ENCODE measurements at places on chromosomes 12 and 14.

- no peak for DNase-seq
These were observed 28.3 kb downstream of the VSX2 start for GRCh38 chr14:74267588-74267987.

DNA sequence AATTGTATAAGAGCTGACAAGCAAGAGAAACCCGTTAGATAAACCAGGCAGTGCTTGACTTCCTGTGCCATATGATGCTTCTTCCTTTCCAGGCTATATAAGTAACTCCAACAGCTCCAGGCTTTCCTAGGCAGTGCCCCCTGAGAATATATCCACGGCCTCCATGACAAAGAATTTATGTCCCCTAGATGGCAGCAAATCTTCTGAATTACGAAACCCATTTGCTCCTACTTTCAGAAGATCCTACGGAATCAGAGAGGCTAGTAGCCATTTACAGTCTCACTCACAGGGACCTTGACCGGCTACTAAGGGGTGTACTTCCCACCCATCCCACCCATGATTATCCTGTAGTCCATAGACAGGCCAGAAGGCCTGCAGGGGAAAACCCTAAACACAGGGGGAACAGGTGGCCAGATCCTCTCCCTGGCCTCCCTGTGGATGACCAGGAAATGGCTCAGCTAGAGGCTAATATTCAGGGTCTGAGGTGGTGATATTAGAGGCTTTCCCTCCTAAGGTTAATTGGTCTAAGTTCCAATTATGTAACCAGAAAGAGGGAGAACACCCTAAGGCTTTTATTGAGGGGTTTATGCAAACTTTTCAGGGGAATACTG lies 77.2 kb upstream of the DCD start:
- no peak for DNase-seq

DNA sequence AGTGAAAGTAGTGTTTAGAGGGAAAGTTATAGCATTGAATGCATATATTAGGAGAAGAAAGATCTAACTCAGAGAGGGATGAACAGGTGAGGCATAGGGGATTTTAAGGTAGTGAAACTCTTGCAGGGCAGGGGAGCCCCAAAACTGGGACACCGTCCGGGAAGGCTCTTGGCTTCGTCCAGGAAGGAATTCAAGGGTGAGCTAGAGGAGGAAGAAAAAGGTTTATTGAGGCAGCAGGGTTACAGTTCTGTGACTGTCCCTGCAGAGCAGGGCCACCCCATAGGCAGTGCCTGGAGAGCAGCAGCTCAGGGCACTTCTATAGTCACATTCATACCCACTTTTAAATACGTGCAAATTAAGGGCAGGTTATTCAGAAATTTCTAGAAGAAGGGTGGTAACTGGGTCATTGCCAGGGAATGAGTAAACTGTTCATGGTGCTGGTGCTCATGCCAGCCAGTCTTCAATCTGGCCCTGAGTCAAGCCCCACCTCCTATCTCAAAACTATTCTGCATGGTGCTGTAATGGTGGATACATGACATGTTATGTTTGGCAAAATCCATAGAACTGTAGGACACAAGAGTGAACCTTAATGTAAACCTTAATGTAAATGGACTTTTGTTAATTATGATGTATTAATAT lies 1.2 kb upstream of the OAS1 start:
- no peak for DNase-seq

GRCh38 chr12:9341260-9341585 lies 133.0 kb upstream of the PZP start:
- DNase-seq, result no peak

DNA sequence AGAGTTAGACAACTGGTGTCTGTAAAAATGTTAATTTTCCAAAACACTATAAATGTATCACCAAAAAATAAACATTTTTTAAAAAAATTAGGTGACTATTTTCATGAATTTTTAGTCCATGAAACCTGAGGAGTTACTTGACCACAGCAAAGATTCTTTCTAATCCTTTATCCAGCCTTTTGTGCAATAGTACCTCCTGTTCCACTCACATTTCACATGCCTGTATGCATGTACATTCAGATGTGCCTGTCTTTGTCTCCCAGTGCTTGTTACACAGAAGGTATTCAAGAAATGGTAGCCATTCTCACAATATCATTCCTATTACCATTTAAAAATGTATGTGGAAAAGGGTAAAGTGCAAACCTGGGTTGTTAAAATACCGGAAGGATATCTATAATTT lies 857.0 kb downstream of the DIO2 start:
- DNase-seq, result no peak

GRCh38 chr12:124694250-124694649 lies 126.8 kb upstream of the NCOR2 start:
- DNase-seq, result no peak

- no peak for DNase-seq
These were observed 96.5 kb upstream of the NCOR2 start for GRCh38 chr12:124663771-124664366.

DNA sequence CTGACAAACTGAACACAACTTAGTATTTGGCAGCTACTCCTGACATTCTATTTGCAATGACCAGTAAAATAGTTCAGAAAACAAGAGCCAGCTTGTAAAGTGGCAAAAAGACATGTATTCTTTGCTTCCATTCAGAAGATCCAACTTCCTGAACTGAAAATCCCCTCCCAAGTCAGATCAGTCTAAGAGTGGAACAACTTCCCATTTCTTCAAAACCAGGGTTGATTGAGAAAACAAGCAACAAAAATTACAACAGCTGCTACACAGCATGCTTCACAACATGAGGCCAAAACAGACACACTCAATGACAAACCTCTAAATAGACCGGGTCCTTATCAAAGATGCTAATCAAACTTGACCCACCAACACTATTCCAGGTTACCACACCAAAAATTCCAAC lies 40.3 kb downstream of the CIT start:
- DNase-seq, result no peak

- no peak for DNase-seq
These were observed 13.1 kb downstream of the CBX5 start for GRCh38 chr12:54266852-54267251.

DNA sequence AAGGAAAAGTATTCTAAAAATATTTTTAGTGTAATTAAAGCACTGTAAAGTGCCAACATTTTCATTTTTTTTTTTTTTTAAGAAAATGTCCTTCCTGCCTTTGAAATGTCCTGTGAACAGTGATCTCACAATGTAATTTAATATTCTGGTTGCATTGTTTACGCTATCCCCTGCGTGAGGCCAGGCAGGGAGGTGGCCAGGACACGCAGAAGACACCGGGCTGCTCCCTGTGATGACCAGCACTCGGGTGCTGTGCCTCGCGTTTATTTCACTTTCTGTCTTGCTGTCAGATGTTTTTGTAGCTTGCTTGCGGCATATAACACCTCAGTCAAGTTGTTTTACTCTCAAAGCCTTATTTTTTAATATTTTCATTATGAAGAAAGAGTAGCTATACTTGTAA lies 18.5 kb downstream of the PIWIL1 start:
- no peak for DNase-seq

DNA sequence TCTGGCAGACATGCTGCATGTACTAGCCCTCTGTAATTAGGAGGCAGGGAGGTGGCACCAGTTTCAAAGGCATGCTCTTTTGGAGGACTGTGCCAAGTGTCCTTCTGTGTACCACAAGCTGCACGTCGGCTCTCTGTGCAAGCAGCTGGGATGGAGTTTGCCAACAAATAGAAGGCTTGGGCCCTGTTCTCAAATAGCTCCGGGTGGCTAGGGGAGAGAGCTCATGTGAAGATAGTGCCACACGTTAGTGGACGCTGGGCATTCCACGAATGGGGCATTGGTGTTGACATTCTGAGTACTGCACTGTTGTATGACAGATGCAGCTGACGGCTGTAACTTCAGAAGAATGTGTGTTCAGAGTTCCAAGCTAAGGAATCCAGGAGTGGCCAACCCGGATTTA lies 4.4 kb downstream of the AACS start:
- DNase-seq, result no peak

DNA sequence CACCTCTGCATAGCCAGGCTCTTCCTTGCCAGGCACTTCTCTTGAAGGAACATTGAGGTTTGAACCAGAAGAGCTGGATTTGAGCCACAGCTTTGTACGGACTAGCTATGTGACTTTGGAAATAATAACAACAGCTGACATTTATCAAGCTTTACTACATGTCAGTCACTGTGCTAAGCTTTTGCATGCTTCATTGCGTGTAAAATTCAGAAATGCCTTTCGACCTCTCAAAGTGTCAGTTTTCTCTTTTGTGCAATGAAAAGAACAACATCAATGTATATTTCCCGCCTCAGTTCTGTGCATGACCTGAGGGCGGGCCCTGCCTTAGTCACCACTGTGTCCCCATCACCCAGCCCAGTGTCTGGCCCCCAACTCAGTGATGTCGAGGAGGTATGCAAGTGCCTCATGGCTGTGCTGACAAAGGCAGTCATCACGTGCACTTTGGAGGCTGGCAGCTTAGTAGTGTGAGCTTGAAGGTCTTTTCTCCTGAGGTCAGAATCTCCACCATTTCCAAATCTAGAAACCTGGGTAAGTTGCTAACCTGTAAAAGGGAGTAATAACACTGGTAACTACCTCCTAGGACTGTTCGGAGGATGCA lies 17.9 kb upstream of the AQP2 start:
- no peak for DNase-seq

DNA sequence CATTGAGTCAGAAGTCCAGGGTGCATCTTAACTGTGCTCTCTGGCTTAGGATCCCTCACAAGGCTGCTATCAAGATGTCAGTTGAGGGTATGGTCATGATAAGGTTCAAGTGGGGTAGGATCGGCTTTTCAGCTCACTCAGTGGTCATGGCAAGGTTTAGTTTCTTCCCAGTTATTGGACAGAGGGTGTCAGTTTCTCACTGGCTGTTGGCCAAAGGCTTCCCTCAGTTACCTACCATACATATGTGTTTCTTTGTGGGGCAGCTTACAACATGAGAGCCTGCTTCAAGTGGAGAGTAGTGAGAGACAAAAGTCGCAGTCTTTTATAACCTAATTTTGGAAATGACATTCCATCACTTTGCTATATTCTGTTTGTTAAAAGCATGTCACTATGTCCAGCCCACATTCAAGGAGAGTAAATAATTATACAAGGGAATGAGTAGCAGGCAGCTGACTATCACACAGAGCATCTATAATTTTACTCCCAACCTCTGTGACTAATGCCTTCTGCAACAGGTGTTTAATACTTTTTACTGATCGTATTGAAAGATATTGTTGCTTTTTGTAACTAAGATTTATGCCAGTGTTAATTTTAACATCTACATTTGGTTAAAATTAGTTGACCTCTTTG lies 572.8 kb upstream of the FBXO33 start:
- no peak for DNase-seq

GRCh38 chr14:33848706-33849454 lies 102.0 kb downstream of the EGLN3 start:
- peak; percentile 13 for DNase-seq

GRCh38 chr14:61461808-61462275 lies 140.5 kb downstream of the PRKCH start:
- DNase-seq, result peak; percentile 23

DNA sequence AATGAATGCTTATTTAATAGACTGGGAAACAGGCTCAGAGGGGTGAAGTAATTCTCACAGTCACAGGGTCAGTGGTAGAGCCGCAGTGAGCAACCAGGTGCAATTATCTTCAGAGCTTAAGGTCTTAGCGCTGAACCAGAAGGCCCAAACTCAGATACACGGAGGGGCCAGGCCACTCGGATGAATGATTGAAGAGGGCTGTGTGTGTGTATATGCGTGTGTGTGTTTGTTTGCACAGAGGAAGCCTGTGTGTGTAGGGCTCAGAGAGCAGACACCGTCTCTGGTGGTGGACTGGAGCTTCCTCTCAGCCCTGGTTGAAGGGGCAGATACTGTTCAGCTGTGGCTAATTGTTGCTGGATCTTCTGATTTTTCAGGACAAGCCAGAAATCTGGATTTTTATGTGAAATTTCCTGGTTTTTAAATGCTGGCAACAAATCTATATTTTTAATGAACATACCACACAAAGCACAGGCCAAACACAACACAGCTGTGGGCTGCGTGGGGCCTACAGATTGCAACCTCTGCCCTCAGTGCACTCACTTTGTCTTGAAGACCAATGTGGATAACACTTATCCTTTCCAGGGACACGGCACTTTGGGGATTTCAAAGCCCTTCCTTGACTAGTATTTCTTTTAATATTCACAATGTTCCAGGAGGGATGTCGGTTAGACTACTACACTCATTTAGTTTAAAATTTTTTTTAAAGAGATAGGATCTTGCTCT lies 94.5 kb upstream of the NRXN3 start:
- DNase-seq, result no peak

DNA sequence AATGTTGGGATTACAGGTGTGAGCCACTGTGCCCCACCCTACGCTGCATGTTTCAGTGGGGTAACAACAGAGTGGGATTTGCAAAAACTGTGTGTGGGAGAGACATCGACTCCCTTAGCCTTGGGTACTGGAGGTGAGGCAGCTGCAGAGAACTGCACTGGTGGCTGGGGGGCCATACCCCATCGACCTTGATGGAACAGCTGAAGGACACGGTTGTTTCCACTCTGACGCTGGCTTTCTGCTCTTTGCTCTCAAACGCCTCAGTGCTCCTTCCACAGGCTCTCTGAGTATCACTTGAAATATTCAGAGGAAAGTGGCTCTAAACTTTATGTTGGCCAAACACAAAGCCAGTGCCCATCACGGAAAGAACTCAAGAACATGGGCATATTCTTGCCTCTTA lies 30.8 kb upstream of the LRRC10 start:
- DNase-seq, result no peak

- DNase-seq, result no peak
These were observed at the start of gene LTBR for GRCh38 chr12:6383572-6384498. Gene LTBR (plus strand): TSS chr12:6384162. CDS start chr12:6384359, 197 bp downstream.

- no peak for DNase-seq
These were observed 410.0 kb downstream of the SYT1 start for GRCh38 chr12:79274501-79275064.

- DNase-seq, result no peak
These were observed 256.0 kb downstream of the PPFIA2 start for GRCh38 chr12:81502912-81503695.

DNA sequence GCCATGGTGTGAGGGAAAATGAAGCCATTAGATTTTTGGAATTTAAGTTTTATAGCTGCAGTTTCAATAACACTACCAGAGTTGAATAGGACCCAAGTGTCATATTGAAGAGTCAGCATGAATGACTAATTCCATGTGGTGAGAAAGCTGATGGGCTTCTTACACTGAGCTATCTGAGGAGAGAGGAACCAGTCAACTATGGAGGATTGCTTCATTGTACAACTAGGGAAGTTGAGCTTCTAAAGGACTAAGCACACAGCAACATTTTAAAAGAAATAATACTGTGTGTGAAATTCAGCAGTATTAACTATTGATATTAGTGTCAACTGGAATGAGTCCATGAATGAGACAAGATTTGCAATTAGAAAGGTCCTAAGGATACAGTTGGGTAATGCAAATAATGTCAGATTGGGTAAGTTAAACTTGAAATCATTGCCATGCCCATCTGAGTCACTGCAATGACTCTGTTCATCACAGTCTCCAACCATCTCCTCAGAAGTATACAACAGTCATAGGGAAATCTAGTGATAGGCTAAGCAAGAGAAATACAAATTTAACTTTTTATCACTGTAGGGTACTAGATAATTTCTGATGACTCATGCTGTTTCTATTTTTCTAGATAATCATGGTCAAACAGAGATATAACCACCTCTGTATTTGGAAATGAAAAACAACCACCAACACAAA lies 394.2 kb downstream of the FSCB start:
- DNase-seq, result no peak

Data from stimulated activated CD4-positive, alpha-beta T cell treated with anti-CD3 and anti-CD28 coated beads, Interleukin-1b, Interleukin-23, amount 100 ng/mL, for 48 hours (primary cell).